D341Med (cell line): ENCODE measurements at places on chromosomes 6 and 20.

- no peak for DNase-seq
These were observed 83.7 kb upstream of the PRSS16 start for GRCh38 chr6:27163834-27164233.

GRCh38 chr6:169862043-169862891 lies 110.8 kb downstream of the ERMARD start:
- no peak for DNase-seq

GRCh38 chr6:151313066-151313491 lies 73.3 kb downstream of the AKAP12 start:
- DNase-seq = no peak

GRCh38 chr6:3981917-3982316 lies 97.0 kb downstream of the FAM217A start:
- no peak for DNase-seq

DNA sequence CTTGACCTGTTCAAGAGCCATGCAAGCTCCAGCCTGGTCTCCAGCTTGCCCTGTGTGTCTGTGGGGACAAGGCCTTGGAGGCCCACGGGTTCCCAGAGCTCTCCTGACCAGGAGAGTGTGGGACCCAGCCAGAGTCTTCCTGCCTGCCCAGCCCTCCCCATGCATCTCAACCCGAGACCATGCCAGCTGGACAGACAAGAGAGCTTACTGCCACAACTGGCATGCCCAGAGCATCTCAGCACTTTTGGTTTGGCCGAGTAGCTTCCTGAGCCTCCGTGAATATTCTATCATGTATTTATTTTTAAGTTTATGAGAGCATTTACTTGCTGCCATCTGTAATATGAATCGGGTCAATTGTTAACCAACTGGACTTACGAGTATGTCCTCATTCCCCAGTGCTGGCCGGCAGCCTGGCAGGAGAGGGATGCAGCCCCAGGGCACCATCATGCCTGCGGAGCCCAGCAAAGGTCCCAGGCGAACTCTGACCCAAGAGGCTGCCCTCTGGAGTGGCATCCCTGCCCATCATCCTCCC lies 14.9 kb downstream of the IP6K3 start:
- DNase-seq = no peak

- no peak for DNase-seq
These were observed 48.0 kb downstream of the ADTRP start for GRCh38 chr6:11730641-11731040.

- peak; percentile 37 for DNase-seq
These were observed 29.7 kb downstream of the SLC12A5 start for GRCh38 chr20:46058599-46059281.

DNA sequence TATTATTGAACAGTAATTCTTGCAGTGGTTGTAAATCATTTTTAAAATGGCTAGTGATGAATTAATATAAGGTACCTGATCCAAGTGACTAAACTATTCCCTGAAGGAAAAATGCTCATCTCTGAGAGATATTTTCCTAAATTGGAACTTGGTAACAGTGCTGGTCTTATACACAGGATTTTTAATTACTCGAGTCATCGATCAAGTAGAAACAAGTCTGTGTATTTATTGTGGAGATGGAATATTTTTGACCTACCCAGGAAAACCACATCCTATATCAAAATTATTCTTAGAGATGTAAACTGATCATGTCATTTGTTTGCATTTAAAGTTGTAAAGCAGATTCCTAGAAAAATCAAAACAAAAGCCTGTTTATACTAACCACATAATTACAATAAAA lies 166.9 kb downstream of the MOXD1 start:
- DNase-seq = no peak

DNA sequence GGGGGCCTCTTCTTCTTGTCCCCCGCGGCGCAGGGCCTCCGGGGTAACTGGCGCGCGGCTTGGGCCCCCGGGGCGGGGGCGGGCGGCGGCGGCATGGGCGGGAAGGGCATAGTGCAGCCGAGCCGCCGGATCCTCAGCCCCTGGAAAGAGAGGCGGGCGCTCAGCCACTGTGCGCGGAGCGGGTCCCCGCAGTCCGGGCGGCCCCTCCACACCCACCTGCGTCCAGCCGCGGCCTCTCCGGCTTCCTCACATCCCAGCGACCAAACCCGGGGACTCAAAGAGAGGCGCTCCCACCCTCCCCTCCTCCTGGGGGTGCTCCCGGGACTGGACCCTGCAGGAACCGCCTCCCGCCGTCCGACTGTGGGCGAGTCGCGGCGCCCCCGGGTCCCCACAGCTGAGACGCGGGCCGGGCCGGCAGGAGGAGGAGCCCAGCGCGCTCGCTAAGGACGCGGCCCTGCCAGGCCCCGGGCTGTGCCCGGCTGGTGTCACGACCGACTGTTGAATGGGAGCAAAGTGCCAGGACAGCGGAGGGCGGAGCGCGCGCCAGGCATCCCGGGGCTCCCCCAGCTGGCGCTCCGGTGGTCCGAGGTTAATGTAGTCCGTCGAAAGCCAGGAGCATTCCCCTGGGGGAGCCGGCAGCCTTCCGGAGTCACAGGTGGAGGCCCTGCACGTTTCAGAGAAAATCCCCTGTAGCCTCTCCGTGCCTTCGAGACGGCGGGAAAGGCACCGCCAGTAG lies at the start of gene PRR18:
Gene PRR18 (minus strand): TSS at position 360 of the 736 bp plus-strand sequence. CDS start 250 bp downstream, at position 110.
- DNase-seq = peak; percentile 62

GRCh38 chr20:14189794-14190402 lies 147.5 kb downstream of the FLRT3 start:
- no peak for DNase-seq

- DNase-seq = no peak
These were observed 530.2 kb upstream of the MAN1A1 start for GRCh38 chr6:119879731-119880130.

GRCh38 chr20:63940472-63941266 lies 15.5 kb downstream of the UCKL1 start:
- no peak for DNase-seq

DNA sequence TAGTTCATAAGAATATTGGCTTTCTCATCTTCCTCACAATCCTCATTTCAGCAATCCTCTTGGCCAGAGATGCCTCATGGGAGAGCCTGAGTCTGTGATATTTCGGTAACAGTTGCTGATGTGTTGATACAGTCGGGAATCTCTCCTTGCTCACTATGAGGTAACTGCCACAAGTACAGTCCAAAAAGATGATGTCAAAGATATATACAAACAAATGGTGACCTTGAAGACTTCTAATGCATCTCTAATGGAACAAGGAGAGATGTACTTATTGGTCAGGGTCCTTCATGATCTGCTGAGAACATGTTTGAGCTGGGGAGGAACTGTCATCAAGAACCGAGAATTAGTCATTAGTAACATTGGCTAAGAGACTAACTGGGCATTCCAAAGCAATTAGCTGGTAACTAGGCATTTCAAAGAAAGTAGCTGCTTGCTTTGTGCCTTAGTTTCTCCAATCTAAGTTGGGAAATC lies 56.1 kb downstream of the FILIP1 start:
- DNase-seq = no peak

DNA sequence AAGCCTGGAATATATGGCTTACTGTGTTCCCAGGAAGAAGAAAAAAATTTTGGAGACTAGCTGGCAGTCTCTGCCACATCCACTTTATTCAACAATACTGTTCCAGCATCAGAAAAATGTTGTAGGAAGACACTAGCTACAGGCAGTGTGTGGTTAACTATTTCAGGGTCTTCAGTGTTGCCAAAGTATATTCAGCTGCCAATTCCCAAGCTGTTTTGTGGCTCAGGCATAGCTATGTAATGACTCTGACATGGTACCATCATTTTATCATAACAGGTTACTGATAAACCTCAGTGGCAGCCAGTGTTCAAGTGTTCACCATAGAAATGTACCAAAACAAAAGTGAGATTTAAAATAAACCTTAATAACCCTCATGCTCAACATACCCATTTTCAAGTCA lies 503.1 kb downstream of the ADGRB3 start:
- DNase-seq = no peak

- DNase-seq = no peak
These were observed 101.0 kb downstream of the KIF16B start for GRCh38 chr20:16472045-16472872.

DNA sequence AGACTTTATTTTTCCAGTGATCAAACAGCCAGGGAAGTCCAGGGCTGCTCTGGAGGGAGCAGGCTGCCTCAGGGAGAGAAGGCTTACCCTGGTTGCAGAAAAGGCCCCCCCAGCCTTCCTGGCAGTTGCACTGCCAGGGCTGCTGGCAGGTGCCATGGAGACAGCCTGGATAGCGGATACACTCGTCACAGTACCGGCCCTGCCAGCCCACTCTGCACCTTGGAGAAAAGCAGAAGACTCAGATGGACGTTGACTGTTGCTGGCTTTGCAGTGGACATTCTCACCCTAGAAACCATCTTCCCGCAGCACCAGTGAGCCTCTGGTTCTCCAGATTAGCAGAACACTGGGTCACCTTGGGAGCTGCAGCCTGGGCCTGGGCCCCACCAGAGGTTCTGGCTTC lies 5.4 kb downstream of the DLL1 start:
- no peak for DNase-seq

DNA sequence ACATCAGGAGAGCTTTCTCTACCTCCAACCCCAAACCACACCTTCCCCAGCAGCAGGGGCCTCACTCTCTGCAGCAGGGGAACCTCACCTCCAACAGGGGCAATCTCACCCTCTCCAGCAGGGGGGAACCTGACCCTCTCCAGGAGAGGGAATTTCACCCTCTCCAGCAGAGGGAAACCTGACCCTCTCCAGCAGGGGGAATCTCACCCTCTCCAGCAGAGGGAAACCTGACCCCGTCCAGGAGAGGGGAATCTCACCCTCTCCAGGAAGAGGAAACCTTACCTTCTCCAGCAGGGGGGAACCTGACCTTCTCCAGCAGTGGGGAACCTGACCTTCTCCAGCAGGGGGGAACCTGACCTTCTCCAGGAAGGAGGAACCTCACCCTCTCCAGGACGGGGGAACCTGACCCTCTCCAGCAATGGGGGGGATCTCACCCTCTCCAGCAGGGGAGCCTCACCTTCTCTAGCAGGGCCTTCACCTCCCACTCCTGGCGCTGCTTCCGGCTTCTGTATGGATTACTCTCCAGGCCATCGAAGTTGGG lies 3.1 kb downstream of the B3GALT4 start:
- DNase-seq = peak; percentile 82

DNA sequence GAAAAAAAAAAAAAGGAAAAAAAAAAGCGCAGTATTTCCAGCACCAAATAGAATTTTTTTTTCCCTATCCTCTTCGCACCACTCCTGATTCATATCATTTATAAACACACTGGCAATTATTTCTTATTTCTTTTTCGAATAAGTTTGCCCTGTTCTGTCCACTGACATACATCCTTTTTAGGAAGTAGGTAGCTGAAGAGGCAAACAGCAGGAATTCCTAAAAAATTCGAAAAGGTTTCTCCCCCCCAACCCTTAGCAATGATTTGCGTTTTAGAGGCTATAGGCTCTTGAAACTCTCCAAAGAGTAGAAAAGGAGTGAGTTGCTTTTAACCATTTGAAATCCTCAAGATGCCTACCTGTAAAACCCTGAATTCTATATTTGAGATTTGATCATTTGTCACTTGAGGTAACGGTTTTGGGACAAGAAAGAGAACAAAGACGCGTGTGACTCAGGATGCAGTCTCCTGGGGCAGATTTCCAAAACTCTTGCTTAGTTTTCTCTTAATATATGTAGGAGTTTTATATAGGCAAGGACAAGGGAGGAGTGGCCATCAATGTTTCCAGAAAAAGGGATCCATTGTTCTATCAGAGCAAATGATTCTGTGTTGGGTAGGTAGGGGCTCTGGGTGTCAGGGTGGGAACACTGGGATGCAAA lies 531 bp upstream of the CCN2 start:
- no peak for DNase-seq

DNA sequence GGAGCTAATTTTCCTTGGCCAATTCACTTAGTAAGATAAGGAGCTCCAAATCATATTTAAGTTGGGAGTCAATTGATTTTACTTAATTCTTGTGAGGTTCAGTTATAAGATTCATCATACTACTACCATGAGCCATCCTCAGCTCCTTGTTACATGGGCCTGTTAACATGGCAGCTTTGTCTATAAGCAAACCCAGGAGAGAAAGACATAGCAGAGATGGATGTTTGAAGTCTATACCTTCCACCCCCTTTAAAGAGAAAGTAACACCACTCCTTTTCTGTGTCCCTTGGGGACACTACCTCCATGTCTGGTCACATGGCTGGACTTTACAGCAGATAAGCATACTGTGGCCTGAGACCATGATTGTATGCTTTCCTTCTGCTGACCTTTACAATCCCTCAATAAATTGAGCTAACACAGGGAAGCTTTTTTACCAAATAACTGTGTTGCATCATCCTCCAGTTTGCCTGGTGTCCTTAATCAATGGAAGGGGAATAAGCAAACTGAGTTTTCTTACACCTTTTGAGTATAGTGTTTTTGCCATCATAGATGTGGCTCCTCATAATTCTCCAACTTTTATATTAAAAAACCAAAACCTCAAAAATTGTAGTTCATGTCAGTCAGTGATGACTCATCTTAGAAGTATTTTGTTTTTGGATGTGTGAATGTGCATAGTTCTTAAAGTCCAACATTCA lies 9.8 kb upstream of the ZNFX1 start:
- DNase-seq = no peak

DNA sequence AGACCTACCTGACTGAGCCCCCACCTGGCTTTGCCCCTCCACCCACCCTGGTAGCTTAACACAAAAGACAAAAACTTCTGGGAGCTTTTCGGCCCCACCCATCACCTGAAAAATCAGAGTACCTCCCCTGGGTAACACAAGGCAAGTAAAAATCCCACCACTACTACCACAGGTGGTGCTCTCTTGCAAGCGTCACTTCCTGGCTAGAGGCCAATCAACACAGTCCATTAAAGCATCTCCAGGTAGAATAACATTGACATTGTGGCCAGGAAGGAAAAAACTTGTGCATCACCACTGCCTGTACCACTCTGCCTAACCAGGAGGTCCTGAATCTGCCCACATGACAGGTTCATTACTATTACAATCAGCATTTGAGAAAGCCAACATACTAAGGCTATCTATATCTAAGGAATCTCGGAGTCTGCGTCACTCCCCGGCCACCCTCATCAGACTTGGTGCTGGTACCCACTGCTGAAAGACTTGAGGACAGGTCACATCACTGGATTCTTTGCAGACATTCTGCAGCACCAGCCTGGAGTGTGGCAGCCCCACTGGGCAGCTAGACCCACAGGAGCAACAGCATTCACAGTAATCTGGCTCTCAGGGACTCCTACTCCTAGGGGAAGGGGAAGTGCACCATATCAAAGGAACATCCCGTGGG lies 125.9 kb downstream of the CDK19 start:
- DNase-seq = no peak

DNA sequence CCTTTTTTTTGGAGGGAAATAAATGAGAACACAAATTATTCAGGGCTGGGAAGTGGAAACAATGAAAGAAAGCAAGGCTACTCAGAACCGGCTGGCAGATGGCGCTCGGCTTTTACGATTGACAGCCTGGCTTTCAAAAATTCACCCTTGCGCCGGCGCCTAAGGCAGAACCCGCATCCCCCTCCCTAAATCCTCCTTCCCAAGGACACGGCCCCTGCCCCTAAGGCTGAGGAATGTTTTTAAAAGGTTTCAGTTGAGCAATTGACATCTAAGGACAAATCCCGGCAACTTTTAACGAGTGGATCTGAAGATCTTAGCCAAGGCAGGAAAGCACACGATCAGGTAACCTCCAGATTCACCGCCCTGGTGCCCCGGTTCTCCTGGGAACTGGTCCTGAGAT lies 16.3 kb downstream of the GNAS start:
- DNase-seq = peak; percentile 65
